Activated naive CD4-positive, alpha-beta T cell treated with Interleukin-2 at 50 U/mL for 16 hours (primary cell): ENCODE measurements at places on chromosomes 4 and X.
A peak's percentile ranks its signal among the peaks of the same experiment; 100 is the strongest.

- no peak for DNase-seq
Measured at GRCh38 chr4:82171531-82172155, 202.1 kb downstream of the HNRNPD start.

DNA sequence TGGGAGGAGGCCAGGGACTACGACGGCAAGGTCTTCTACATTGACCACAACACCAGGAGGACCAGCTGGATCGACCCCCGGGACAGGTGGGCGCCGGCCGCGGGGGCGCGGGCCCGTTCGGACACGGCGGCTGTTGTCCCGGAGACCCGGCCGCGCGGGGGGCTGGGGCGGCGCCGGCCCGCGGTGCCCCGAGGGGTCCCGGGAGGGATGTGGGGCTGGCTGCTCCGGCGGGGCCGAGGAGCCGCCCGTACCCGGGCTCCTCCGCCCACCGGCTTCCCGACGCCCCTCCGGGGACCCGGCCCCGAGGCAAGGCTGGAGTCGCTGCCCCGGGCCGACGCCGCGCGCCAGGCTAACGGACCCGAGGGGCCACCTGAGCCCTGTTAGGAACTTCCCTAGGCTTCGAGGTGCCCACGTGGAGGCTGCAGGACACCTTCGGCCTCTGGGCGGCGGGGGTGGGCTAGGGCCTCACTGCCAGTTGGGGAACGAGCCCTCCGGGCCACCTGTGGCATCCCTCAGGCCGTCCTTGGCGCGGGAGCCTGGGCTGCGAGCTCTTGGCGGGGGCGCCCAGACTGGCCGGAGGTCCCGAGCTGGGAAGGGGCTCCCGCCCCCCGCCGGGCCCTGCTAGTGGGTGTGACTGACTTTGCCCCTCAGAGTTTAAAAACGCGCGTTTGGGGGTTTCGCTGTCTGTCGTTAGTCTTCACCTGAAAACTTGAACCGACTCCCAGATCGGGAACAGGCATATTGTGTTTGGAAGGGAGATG lies 660 bp downstream of the WWC2 start:
- peak; percentile 6 for DNase-seq

DNA sequence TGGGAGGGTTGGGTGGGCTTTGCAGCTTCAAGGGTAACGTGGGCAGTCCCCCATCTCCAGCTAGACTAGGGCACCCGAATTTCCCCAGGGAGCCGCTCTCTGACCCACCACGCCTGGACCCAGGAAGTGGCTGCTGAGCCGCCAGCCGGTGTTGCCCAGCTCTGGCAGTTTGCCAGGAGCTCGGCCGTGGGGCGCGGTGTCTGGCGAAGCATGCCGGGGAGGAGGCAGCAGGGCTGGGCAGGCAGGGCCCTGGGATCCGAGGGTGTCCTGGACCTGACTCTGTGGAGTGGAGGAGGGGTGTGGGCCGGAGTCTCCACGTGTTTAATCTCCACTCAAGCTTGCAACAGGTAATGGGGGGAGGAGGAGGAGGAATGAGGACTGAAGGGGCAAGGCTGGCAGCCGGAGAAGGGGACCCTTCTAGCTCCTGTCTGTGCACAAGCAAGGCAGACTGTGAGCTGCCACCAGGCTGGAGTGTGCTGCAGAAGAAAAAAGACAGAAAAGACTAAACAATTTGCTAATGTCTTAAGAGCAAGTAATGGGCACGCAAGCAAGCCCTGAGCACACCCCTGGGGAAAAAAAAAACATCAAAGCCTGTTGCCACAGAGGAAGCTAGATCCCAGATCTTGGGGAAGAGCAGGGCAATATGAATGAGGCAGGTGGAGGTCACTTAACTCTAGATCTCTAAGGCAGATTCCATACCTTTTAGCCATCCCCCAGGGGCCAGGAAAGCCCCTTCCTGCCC lies 2.4 kb downstream of the LONRF3 start:
- peak; percentile 25 for DNase-seq

DNA sequence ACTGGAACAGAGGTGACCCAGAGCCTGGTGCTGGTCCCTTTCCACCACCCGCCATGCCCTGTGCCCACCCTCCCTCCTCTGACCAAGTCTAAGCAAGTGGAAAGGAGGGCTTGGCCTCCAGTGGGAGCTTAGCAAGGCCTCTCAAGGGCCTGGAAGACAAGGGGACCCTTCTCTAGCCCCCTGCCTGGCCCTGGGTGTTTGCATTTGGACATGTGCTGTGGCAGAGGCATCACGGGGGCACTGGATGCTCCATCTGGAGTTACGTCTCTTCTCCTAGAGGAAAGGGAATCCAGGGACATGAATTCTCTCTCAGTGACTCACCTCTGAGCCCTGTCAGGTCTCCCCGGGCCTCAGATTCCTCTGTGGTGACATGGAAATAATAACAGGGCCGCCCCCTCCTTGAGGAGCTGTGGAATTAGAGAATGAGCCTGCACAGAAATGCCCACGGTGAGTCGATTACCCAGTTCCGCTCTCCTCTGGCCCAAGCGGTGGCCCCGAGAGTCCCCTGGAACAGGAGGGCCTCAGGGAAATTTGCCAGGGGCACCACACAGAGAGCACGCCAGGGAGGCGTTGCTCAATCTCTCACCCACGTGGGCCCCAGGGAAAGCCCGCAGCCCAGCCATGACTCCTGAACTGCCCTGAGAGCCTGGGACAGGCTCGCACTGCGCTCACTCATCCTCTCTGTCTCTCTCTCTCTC lies 189.6 kb downstream of the BCOR start:
- no peak for DNase-seq

- DNase-seq = no peak
Measured at GRCh38 chr4:138494931-138495330, 252.8 kb upstream of the SLC7A11 start.

DNA sequence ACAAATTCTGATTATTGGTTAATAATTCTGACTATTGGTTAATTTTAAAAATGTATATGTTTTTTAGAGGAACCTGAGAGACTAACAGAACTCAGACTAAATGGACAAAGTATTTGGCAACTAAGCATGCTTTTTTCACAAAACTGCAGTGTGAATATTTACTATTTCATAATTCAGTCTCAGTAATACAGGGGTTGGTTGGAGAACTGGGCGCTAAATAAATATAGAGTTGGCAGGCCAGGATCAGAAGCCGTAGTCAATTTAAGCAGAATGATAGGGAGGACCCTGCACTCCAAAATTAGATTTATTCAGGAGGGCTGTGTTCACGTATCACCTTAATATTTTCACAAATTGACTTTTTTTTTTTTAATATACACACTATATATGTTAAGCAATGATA lies 5.8 kb downstream of the TIGD2 start:
- DNase-seq = no peak

GRCh38 chr4:65336465-65336864 lies 333.8 kb downstream of the EPHA5 start:
- DNase-seq = no peak

- DNase-seq = no peak
Measured at GRCh38 chr4:111020961-111021360, 398.1 kb upstream of the PITX2 start.

DNA sequence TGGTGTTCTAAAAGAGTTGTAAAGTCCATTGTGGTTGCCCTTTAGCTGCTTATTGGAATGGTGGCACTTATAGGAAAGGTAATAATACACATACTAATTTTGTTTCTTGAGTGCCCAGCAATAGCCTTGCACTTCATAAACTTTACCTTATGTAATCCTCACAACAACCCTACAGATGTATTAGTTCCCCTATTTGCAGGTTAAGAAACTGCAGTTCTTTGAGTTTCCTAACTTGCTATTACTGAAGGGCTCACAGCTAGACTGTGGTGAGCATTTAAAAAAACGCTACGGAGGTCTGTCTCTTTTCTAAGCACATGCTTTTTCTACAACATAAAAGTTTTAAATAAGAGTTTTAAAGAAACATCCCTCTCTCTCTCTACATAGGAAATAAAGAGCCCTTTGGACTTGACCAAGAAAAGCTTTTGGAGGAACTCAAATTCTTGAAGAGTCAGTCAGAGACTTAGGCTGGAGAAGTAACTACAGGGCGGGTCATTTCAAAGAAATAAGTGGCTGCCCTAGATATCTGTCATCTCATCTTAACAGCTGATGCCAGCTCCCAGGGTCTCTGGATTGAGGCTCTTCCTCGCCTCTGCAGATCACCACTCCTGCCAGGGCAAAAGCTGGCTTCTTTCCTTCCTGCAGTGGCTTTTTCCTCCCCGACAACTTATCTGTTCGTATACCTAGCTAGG lies 42.0 kb upstream of the FBXW7 start:
- no peak for DNase-seq

DNA sequence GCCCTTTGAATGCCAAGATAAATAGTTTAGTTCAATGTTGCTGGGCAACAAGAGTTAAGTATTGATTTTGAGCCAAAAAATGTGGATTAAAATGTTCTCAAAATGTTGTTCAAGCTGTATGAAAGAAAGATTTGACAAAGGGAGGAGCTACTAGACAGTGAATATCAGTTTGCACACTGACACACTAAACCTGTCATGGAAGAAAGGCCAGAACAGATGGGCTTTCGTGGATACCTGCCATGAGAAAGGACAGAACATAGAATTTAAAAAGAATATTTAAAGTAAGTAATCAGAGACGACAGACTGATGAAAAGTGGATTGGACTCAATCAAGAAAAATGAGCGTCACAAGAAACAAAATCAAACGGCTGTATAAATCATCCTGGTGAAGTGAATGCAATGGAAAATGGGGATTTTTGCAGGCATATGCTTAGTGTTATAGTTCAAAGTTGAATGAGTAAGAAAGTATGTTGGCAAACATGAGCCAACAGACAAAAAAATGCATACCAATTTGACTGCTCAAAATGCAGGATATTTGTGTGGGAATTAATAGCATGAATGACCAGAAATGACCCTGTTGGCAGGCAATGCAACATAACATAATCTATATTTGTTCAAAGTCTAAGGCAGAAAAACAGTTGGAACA lies 7.4 kb downstream of the PCDH18 start:
- no peak for DNase-seq

GRCh38 chr4:17781300-17782287 lies at the start of gene FAM184B:
TSS of gene FAM184B (minus strand) at chr4:17781621. CDS start at chr4:17781299, 322 bp downstream.
- DNase-seq = no peak

DNA sequence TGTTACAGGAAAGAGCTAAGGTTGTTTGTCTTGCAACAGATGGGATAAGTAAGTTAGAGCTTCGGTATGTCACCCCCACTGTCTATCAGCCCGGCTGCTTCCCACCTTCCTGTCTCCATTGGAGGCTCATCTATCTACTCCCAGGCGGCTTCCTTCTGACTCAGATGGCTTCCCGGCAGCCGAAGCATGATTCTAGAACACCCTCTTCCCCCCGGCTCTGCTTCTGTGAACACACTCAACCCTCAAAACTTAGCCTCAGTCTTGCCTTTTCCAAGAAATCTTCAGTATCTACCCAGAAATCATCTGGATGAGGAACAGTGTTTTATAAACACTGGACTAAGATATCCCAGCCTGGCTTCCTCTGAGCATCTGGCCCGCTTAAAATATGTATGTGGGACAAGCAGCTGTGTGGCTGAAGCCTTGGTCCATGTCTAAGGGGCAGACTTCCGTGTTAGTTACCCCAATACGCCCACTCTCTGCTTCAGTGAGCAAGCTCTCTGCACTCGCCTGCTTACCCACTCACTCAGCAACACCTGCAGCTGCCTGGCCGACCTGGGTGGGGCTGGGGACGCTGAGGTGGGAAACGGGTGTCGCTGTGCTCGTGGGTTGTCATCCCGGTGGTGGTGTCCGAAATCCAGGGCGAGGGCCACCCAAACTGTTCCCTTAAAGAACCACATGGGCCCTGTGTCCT lies 12.0 kb upstream of the SLC2A9 start:
- no peak for DNase-seq
